Forelimb muscle (tissue), 1 donor: ENCODE measurements at places on chromosomes 11 and 22. TPM values are rescaled to one million over a fixed set of nuclear protein-coding genes. Genes with fewer than 3 reads are reported as not detected.

PANX2 gene
- polyA plus RNA-seq, result 0.18 TPM

GRCh38 chr11:3745161-3745560, 52.2 kb downstream of the NUP98 start:
- DNase-seq, result no peak

- no peak for DNase-seq
Measured at GRCh38 chr11:60954421-60954820, 2.4 kb upstream of the SLC15A3 start.

USP2 gene
- polyA plus RNA-seq, result 62.9 TPM

KRTAP5-9 gene
- not detected for polyA plus RNA-seq

- no peak for DNase-seq
Measured at GRCh38 chr11:102632026-102632425, 6.9 kb upstream of the MMP20 start.
